ENCODE measurements at places on chromosomes 1 and 21.

GRCh38 chr1:2931724-2932401 lies 89.4 kb upstream of the ACTRT2 start:
- H3K27me3 ChIP-seq: no peaks in the 10 kb centered on the region
- H3K4me1 ChIP-seq: no peaks in the 10 kb centered on the region
- H3K4me3 ChIP-seq: no peak overlapping the region
- H3K36me3 ChIP-seq: no peaks in the 10 kb centered on the region
- H3K27ac ChIP-seq: no peak overlapping the region

- H3K4me3 ChIP-seq: no peak overlapping the region
- DNase-seq: no peak
- peaks cover 5% of the 10 kb centered on the region for H3K4me1 ChIP-seq
- no peaks in the 10 kb centered on the region for H3K27me3 ChIP-seq
- H3K36me3 ChIP-seq: no peaks in the 10 kb centered on the region
These were observed 34.1 kb downstream of the OPTC start for GRCh38 chr1:203528063-203528462.

DNA sequence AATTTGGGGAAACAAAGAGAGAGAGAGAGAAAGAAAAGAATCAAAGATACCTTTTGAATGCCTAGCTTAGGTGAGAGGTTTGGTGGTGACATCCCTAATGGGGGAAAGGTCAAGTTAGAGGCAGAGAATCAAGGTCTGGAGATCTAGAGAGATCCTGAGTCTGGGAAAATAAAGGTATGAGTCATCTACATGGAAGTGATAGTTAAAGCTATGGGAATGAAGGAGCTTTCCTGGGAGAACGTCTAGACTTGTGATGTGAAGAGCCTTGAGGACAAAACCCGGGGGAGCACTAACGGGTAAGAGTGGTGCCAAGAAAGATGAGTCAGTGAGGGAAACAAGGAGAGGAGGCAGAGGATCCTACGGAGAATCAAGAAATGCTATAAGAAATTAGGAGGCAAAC lies 110.8 kb upstream of the RUNX1 start:
- peaks cover 5% of the 10 kb centered on the region for H3K4me1 ChIP-seq
- no peak overlapping the region for H3K4me3 ChIP-seq
- H3K27ac ChIP-seq: no peak overlapping the region
- H3K27me3 ChIP-seq: peaks cover 2% of the 10 kb centered on the region
- no peak for DNase-seq

DNA sequence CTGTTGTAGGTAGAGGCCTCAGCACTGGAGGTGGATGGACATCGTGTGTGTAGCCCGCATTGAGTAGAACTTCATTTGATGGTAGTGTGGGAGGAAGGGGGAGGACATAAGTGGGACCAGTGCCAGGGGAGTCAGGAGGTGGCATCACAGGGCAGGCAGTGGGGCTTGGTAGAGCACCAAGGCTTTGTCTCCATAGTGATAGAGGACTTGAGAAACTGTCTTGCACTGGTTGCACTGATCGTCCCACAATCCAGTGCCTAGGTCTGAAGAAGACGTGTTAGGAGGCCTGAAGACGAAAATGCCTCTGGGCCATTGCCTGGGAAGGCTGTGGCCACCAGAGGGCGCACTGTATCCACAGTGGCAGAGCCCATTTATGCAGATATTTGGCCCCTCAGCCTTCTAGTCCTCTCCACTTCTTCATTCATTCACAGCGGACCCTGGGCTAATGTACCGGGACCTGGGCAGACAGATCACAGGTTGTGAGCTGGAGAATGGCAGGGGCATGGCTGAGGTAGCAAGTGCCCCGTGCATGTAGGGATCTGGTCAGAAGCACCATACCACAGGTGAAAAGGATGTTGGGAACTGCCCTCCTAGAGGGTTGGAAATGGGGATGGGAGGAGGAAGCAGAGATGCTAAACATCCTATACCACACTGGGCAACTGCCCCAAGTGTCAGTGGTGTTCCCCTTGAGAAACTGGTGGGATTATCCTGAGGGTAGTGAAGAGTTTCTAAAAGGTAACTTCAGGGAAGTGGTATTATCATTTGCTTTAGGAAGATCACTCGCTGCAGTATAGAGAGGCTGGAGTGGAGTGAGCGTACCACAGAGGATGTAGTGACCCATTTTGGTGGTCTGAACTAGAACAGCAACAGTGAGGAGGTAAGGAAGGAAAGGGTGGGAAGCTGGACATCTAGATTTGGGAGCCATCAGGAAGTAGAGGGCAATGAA lies 95.3 kb downstream of the PIK3R3 start:
- DNase-seq: peak; percentile 88
- no peak overlapping the region for H3K4me3 ChIP-seq
- no peaks in the 10 kb centered on the region for H3K36me3 ChIP-seq
- no peaks in the 10 kb centered on the region for H3K27me3 ChIP-seq
- H3K4me1 ChIP-seq: no peaks in the 10 kb centered on the region

GRCh38 chr1:216498277-216498676 lies 75.0 kb upstream of the USH2A start:
- no peaks in the 10 kb centered on the region for H3K27me3 ChIP-seq
- H3K4me3 ChIP-seq: no peak overlapping the region
- DNase-seq: no peak
- no peak overlapping the region for H3K27ac ChIP-seq

Data from activated naive CD8-positive, alpha-beta T cell treated with anti-CD3 and anti-CD28 coated beads, Interleukin-2, amount 50 U/mL, for 24 hours (primary cell).